ENCODE measurements at places on chromosomes 12 and 14. TPM values are rescaled to one million over a fixed set of nuclear protein-coding genes. Genes with fewer than 3 reads are reported as not detected.

AQP6 gene
- total RNA-seq, result not detected

GALNT9 gene
- 2.6 TPM for total RNA-seq

HECTD4 gene
- 31.2 TPM for total RNA-seq

CS gene
- 270 TPM for total RNA-seq

DDX54 gene
- total RNA-seq, result 110 TPM

RNASE7 gene
- total RNA-seq, result not detected

GRCh38 chr12:15719230-15719629 lies 70.0 kb downstream of the EPS8 start:
- DNase-seq, result no peak
- H3K4me1 ChIP-seq, result peaks cover 28% of the 10 kb centered on the region
- no peaks in the 10 kb centered on the region for H3K27me3 ChIP-seq
- no peak overlapping the region for H3K27ac ChIP-seq

DNA sequence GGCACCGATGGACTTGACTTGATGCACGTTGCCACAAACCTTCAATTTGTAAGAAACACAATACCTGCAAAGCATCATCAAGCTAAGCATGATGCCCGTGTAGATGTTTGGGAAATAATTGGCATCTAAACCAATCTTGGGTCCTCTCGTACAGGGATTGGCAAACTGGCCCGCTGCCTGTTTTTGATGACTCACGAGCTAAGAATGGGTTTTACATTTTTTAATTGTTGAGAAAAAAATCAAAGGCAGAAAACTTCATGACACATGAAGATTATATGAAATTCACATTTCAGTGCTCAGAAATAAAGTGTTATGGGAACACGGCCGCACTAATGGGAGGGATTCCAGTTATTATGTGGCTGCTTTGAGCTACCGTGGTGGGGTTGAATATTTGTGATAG lies 10.9 kb downstream of the MTA1 start:
- peaks cover 2% of the 10 kb centered on the region for H3K36me3 ChIP-seq
- H3K27me3 ChIP-seq, result no peaks in the 10 kb centered on the region
- peaks cover 38% of the 10 kb centered on the region for H3K4me1 ChIP-seq
- peak; percentile 21 for DNase-seq

GRCh38 chr14:71300566-71301330 lies 393.5 kb downstream of the PCNX1 start:
- DNase-seq, result no peak
- H3K4me1 ChIP-seq, result no peaks in the 10 kb centered on the region
- H3K27ac ChIP-seq, result no peak overlapping the region
- H3K27me3 ChIP-seq, result no peaks in the 10 kb centered on the region
- H3K36me3 ChIP-seq, result no peaks in the 10 kb centered on the region

- DNase-seq, result no peak
- H3K27ac ChIP-seq, result no peak overlapping the region
- no peaks in the 10 kb centered on the region for H3K36me3 ChIP-seq
- H3K27me3 ChIP-seq, result no peaks in the 10 kb centered on the region
- no peak overlapping the region for H3K4me3 ChIP-seq
Observed at GRCh38 chr12:57657744-57658143, 24.7 kb upstream of the B4GALNT1 start.

- no peak overlapping the region for H3K27ac ChIP-seq
- no peaks in the 10 kb centered on the region for H3K36me3 ChIP-seq
- H3K4me1 ChIP-seq, result peaks cover 27% of the 10 kb centered on the region
- H3K27me3 ChIP-seq, result no peaks in the 10 kb centered on the region
Observed at GRCh38 chr14:33916663-33917565, 34.0 kb downstream of the EGLN3 start.

GRCh38 chr12:105569886-105570285 lies 239.4 kb downstream of the C12orf75 start:
- DNase-seq, result no peak
- H3K36me3 ChIP-seq, result no peaks in the 10 kb centered on the region

GRCh38 chr14:70771781-70772212 lies 37.5 kb downstream of the MAP3K9 start:
- no peak for DNase-seq
- H3K4me1 ChIP-seq, result no peaks in the 10 kb centered on the region
- H3K27me3 ChIP-seq, result no peaks in the 10 kb centered on the region
- no peaks in the 10 kb centered on the region for H3K36me3 ChIP-seq
- H3K4me3 ChIP-seq, result no peak overlapping the region
- H3K27ac ChIP-seq, result no peak overlapping the region

GRCh38 chr12:230925-231671 lies 17.1 kb upstream of the SLC6A12 start:
- DNase-seq, result no peak
- no peaks in the 10 kb centered on the region for H3K4me1 ChIP-seq
- H3K27me3 ChIP-seq, result 0 out of 2 replicates have a peak, but pooled peaks cover 5% of the 10 kb centered on the region
- no peak overlapping the region for H3K4me3 ChIP-seq
- H3K36me3 ChIP-seq, result no peaks in the 10 kb centered on the region
- H3K27ac ChIP-seq, result no peak overlapping the region

DNA sequence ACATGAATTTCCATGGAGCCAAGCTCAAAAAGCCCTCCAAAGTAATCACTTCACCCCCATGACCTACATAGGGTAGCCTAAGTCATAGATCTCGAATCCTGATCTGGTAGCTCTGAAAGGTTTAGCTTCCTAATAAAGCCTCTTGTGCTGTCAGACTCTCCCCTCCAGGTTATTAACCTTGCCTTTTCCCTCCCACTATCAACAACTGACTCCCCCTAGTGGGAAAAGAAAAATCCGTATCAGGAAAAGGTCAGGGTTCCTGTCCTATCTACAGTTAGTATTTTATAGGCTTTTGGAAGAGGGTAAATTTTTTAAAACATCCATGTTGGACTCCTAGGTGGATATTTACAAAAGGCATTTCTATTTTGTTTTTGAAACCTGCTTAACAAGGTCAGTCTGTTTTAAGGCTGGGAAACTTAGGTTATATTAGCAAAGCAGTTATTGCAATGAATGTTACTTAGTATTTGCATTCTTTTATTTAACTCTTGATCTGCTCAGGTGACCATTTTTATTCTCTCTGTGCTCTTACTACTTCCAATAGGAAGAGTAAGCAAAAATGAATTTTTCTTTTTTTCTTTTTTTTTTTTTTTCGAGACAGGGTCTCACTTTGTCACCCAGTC lies 8.0 kb downstream of the YY1 start:
- H3K4me3 ChIP-seq, result no peak overlapping the region
- H3K4me1 ChIP-seq, result peaks cover 23% of the 10 kb centered on the region
- H3K27me3 ChIP-seq, result no peaks in the 10 kb centered on the region
- H3K27ac ChIP-seq, result no peak overlapping the region

DNA sequence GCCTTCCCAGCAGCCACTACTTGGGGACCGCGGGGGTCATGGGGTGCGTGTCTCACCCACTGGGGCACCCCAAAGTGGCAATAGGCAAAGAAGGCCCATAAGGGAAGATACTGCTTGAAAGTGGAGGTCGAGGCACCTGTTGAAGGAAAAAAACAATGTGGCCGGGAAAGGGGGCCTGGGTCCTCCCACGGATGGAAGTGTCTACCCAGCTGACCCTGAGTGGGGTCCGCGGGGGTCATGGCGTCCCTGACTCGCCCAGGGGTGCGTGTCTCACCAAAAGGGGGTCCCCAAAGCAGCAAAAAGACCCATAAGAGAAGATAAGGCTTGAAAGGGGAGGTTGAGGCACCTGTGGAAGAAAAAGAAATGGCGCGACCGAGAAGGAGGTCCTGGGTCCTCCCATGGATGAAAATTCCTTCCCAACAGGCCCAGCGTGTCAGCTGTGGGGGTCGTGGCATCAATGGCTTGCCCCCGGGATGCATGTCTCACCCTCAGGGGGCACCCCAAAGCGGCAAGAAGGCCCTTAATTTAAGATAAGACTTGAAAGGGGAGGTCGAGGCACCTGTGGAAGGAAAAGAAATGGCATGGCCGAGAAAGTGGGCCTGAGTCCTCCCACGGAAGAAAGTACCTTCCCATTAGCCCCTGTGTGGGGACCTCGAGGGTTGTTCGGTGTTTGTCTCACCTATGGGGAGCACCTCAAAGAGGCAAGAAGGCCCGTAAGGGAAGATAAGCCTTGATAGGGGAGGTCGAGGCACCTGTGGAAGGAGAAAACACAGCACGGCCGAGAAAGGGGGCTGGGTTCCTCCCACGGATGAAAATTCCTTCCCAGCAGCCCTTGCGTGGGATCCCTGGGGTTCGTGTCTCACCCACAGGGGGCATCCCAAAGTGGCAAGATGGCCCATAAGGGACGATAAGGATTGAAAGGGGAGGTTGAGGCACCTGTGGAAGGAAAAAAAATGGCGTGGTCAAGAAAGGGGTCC lies 266.0 kb downstream of the ALG10 start:
- no peaks in the 10 kb centered on the region for H3K36me3 ChIP-seq
- no peaks in the 10 kb centered on the region for H3K4me1 ChIP-seq
- no peak overlapping the region for H3K4me3 ChIP-seq
- no peak for DNase-seq
- no peak overlapping the region for H3K27ac ChIP-seq
- no peaks in the 10 kb centered on the region for H3K27me3 ChIP-seq

GRCh38 chr14:68890173-68890931 lies 88.8 kb downstream of the ACTN1 start:
- no peaks in the 10 kb centered on the region for H3K27me3 ChIP-seq
- peaks cover 45% of the 10 kb centered on the region for H3K36me3 ChIP-seq
- H3K4me3 ChIP-seq, result no peak overlapping the region
- H3K27ac ChIP-seq, result no peak overlapping the region

DNA sequence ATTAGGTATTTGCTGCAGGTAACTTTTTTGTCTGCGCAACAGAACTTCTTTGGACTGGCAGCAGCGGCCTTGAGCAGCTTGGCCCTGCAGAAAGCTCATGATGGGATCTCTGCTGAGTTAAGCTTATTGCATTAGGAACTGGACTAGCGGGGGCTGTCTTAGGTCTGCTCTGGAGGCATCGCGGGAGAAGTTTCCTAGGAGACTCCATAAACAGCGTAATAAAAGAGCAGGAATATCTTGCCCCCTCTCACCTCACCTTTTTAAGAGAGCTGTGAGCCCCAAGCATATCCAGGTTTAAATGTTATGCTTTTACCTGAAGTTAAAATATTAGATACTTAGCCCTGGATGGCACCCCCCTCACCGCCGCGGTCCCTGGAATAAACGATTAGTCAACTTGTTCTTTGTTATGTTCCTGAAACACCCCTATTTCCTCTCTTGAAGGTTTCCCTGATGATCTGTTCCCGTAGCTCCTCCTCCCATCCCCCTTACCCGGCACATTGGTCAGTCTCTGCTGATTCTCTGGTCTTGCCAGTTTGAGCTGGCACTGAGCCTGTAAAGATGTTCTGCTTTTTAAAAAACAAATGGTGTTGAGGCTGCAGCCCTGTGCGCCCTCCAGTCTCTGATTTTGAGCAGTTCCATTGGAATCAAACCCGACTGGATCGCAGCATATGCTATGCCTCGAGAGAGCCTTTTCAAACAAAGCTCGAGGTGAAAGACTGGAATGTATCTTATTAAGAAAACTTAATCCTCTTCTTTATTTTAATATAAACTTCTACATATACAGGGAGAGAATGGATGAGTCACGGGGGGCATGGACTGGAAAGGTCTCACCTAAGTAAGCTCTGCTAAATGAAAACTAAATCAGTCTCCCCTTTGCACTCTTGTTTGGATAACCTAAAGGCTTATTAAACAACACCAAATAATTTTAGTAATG lies 1.9 kb downstream of the MLXIP start:
- H3K4me3 ChIP-seq, result peak overlapping the region; percentile 83
- peaks cover 10% of the 10 kb centered on the region for H3K36me3 ChIP-seq
- no peak for DNase-seq
- H3K27ac ChIP-seq, result no peak overlapping the region
- H3K27me3 ChIP-seq, result no peaks in the 10 kb centered on the region
- H3K4me1 ChIP-seq, result peaks cover 17% of the 10 kb centered on the region

GRCh38 chr12:97561619-97562290 lies 99.2 kb downstream of the RMST start:
- DNase-seq, result no peak
- no peak overlapping the region for H3K27ac ChIP-seq
- no peaks in the 10 kb centered on the region for H3K4me1 ChIP-seq
- 0 out of 2 replicates have a peak, but pooled peaks cover 3% of the 10 kb centered on the region for H3K27me3 ChIP-seq

DNA sequence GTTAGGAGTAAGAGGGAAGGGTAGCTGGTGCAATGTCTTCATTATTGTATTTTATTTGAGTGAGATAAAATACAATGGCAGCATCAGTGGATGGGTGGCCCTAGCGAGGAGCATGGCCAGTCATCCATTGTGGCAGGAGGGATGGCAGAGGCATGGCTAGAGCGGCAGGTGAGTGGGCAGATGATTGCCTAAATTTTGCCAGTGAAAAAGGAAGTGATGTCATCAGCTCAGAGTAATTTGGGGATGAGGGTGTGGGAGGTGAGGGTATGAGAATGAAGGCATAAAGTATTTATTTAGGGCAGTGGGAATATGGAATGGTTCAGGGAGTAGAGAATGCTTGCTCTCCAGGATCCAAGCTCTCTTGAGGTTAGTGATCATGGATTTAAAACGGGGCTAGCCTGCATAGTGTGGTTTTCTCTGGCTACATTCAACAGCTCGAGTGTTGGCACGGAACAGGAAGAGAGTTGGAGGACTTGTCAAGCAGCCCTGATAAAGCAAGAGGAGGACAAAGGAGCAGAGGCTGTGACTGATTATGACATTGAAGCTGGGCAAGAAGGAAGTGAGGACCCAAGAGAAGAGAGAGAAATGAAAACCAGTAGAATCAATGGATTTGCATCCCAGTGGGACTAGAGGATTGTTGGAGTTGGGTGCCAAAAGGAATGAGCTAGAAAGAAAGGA lies 18.7 kb upstream of the SERPINA6 start:
- no peak overlapping the region for H3K27ac ChIP-seq
- H3K36me3 ChIP-seq, result no peaks in the 10 kb centered on the region
- peaks cover 18% of the 10 kb centered on the region for H3K4me1 ChIP-seq
- DNase-seq, result no peak

- no peaks in the 10 kb centered on the region for H3K27me3 ChIP-seq
- H3K4me3 ChIP-seq, result no peak overlapping the region
- no peaks in the 10 kb centered on the region for H3K36me3 ChIP-seq
- no peak for DNase-seq
- peaks cover 20% of the 10 kb centered on the region for H3K4me1 ChIP-seq
- no peak overlapping the region for H3K27ac ChIP-seq
Observed at GRCh38 chr14:105047283-105048016, 17.8 kb downstream of the GPR132 start.

DNA sequence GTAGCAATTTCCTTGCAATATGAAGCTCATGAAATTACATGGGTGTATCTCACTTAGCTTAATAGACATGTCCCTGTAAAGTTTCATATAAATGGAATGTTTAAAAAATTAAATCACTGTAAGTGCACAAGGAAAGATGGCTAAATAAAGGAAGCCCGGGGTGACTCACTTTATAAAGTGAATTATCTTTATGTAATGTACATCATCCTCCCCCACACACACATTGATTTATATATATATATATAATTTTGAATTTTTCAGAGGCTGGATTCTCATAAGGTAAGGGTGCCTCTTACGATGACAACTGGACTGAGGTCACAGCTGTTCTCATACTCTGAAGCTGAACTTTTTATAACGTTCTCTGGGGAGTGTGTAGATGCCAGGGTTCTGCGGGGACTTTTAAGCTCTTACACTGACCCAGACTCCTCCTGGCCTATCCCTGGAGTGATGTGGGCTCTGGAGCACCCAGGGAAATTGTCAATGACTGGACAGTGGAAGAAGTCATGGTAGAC lies 108.7 kb upstream of the HIF1A start:
- no peaks in the 10 kb centered on the region for H3K4me1 ChIP-seq
- H3K4me3 ChIP-seq, result no peak overlapping the region
- no peaks in the 10 kb centered on the region for H3K27me3 ChIP-seq
- no peaks in the 10 kb centered on the region for H3K36me3 ChIP-seq
- no peak for DNase-seq

- H3K4me1 ChIP-seq, result peaks cover 5% of the 10 kb centered on the region
- H3K27me3 ChIP-seq, result no peaks in the 10 kb centered on the region
- DNase-seq, result no peak
- no peak overlapping the region for H3K4me3 ChIP-seq
Observed at GRCh38 chr14:39181026-39181692, 6.1 kb downstream of the PNN start.
